Activated CD4-positive, alpha-beta memory T cell treated with anti-CD3 and anti-CD28 coated beads for 36 hours (primary cell): ENCODE measurements at places on chromosomes 1 and 21. TPM values are rescaled to one million over a fixed set of nuclear protein-coding genes. Genes with fewer than 3 reads are reported as not detected.

NUDT4B gene
- 0.43 TPM for total RNA-seq

FNDC5 gene
- total RNA-seq = not detected

RGS13 gene
- not detected for total RNA-seq

LRRC53 gene
- not detected for total RNA-seq

FABP3 gene
- total RNA-seq = not detected

GOLT1A gene
- 0.27 TPM for total RNA-seq

PRKAA2 gene
- total RNA-seq = not detected

TMPRSS15 gene
- total RNA-seq = not detected

CD247 gene
- 114 TPM for total RNA-seq

EVA1C gene
- total RNA-seq = 9.3 TPM
